Astrocyte (in vitro differentiated cells and primary cell): ENCODE measurements at places on chromosomes 16 and 17. TPM values are rescaled to one million over a fixed set of nuclear protein-coding genes. Genes with fewer than 3 reads are reported as not detected.

Gene AIPL1
- total RNA-seq = not detected in 2 replicates

Gene SLFN14
- total RNA-seq = not detected in 2 replicates

DNA sequence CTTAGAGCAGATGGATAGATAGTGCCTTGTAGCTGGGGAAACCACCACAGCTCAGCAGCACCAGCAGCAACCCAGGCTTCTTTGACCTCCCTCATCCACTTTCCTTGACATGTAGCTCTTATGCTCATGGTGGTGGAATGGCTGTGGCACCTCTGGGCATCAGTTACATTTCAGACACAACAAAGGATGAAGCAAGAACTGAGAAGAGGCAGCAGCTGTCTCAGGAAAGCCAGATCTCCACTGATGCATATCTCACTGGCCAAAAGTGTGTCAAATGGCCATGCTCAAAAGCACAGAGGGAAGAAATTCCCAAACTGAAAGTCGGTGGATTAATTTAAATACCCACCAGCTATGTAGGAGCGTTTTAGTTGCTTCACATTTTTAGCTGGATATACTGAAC, 671.4 kb upstream of the SALL1 start:
- H3K4me1 ChIP-seq = no peaks in the 10 kb centered on the region
- no peak overlapping the region for H3K27ac ChIP-seq
- no peak overlapping the region for H3K4me3 ChIP-seq
- no peaks in the 10 kb centered on the region for H3K27me3 ChIP-seq
- H3K36me3 ChIP-seq = no peaks in the 10 kb centered on the region

DNA sequence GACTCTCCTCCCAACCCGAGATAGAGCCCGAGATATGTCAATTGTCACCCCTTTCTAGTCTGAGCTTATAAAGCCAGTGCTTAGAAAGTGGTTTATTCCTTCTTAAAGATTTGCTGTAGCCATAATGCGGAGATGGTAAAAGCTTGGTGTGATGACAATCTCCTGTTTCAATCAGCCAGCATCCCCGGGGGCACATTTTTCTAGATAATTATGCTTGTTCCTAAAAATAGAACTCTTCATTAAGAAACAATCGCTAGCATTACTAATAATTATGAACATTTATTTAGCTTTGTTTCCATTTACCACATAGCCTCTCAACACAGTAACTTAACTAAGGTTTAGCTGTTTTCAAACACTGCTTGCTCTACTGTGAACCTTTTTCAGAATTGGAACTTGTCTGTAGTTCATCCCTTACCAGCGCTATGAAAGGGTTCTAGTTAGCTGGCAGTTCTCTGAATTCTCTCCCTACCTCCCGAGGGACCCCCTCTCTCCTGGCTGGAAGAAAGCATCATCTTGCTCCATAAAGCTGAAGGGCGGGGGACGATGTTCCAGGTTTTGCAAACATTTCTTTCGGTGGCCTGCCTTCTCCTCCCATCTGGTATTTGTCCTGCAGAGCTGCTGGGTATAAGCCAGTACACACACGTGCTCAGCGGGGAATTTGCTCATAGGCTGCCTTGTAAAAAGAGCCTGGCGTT, 922 bp upstream of the MRPL58 start:
- no peaks in the 10 kb centered on the region for H3K27me3 ChIP-seq
- H3K4me1 ChIP-seq = peaks cover 14% of the 10 kb centered on the region
- H3K36me3 ChIP-seq = no peaks in the 10 kb centered on the region
- H3K4me3 ChIP-seq = peak overlapping the region; percentile 86

DNA sequence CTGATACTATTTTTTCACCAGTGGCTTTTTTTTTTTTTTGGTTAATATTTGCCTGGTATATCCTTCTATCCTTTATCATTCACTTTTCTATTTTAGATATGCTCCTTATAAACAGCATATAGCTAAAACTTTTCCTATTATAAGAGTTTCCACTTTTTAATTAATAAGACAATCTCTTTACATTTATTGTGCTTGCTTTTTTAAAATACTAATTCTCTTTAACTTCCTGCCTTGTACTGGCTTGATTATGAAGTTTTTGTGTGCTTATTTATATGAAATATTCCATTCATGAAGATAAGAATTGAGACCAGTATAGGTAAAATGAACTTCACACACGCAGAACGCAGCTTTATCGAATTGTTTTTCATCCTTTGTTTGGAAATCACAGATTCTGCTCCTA, 9.0 kb upstream of the CDRT15 start:
- no peaks in the 10 kb centered on the region for H3K36me3 ChIP-seq
- H3K27me3 ChIP-seq = no peaks in the 10 kb centered on the region
- DNase-seq = no peak

Gene C1QTNF8
- total RNA-seq = not detected in 2 replicates

DNA sequence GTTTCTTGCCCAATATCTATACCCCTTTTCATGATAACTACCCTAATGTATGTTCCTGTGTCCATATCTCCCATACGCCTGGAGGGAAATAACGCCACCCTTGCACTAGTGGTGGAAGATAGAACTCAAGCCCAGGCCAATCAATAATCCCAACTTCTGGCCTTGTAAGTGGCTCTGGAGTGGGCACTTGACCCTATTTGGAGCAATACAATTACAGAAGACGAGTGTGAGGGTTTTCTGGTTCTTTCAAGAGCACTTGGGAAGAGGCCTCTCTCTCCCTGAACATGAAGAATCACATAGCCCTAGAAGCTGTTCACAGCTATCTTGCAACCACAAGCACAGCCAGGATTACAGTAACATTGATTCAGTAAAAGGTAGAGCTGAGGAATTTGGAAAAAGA, 217.9 kb downstream of the RAB11FIP4 start:
- no peak overlapping the region for H3K27ac ChIP-seq
- H3K36me3 ChIP-seq = no peaks in the 10 kb centered on the region
- no peaks in the 10 kb centered on the region for H3K27me3 ChIP-seq
- DNase-seq = peak; percentile 30

- no peak overlapping the region for H3K4me3 ChIP-seq
- DNase-seq = no peak
- H3K4me1 ChIP-seq = peaks cover 26% of the 10 kb centered on the region
- no peaks in the 10 kb centered on the region for H3K36me3 ChIP-seq
These were observed 626 bp upstream of the RAI1 start for GRCh38 chr17:17680477-17681186.

Gene MATCAP1
- 26.1 TPM in 2 replicates for total RNA-seq

- H3K4me1 ChIP-seq = no peaks in the 10 kb centered on the region
- no peak overlapping the region for H3K4me3 ChIP-seq
- H3K27ac ChIP-seq = no peak overlapping the region
- H3K27me3 ChIP-seq = no peaks in the 10 kb centered on the region
These were observed 30.1 kb downstream of the PRKCB start for GRCh38 chr16:23865853-23866252.

- peak; percentile 84 for DNase-seq
- H3K27me3 ChIP-seq = no peaks in the 10 kb centered on the region
- H3K4me3 ChIP-seq = no peak overlapping the region
- peaks cover 7% of the 10 kb centered on the region for H3K4me1 ChIP-seq
These were observed 92.3 kb downstream of the VPS53 start for GRCh38 chr17:622356-622755.

- H3K36me3 ChIP-seq = no peaks in the 10 kb centered on the region
- no peak for DNase-seq
- H3K27ac ChIP-seq = no peak overlapping the region
- no peaks in the 10 kb centered on the region for H3K27me3 ChIP-seq
- H3K4me3 ChIP-seq = peak overlapping the region; percentile 64
- H3K4me1 ChIP-seq = no peaks in the 10 kb centered on the region
These were observed 25.1 kb upstream of the SLC47A1 start for GRCh38 chr17:19508577-19508867.

GRCh38 chr17:39702901-39703893, 3.3 kb downstream of the ERBB2 start:
- no peak overlapping the region for H3K4me3 ChIP-seq
- H3K4me1 ChIP-seq = peaks cover 22% of the 10 kb centered on the region
- no peak for DNase-seq
- H3K27ac ChIP-seq = no peak overlapping the region
- H3K36me3 ChIP-seq = peaks cover 4% of the 10 kb centered on the region

Gene CLEC18A
- total RNA-seq = 3.4 and 5.7 TPM in 2 replicates

Gene RNF227
- 0.54 and 1.1 TPM in 2 replicates for total RNA-seq

Gene GDPD1
- total RNA-seq = 4.2 and 4.7 TPM in 2 replicates

GRCh38 chr17:54124456-54124855, 301.7 kb downstream of the KIF2B start:
- no peak for DNase-seq
- H3K36me3 ChIP-seq = no peaks in the 10 kb centered on the region
- H3K4me3 ChIP-seq = no peak overlapping the region

Gene SSTR5
- total RNA-seq = not detected in 2 replicates

Gene CRYM
- 0.34 and 0.50 TPM in 2 replicates for total RNA-seq

DNA sequence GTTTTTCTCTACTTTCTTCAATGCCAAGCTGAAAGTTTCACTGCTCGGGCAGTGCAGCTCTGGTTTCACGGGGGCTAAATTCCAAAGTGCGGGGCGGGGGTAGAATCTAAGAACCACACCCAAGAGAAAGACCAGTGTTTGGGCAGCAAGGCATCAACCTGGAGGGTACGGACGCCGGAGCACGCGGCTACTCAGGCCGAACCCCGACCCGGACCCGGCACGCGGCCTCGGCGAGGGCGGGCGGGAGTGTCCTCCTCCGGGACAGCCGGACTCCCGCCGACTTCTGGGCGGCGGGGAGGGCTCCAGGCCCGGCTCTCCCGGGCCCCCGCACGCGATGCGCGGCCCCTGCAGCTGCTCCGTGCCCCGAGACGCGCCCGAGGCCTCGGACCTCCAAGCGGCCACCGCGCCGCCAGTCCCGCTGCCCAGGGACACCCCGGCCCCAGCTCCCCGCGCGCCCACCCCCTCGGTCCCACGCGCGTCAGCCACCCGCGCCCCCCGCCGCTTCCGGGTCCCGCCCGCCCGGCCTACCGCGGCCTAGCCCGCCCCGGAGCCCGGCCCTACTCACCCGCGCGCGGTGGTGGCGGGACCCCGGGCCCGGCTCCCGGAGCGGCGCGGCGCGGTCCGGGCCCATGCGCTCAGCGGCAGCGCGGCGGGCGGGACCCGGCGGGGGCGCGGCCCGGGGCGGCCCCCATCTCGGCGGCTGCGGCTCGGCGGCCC, 561 bp downstream of the AXIN1 start:
- H3K36me3 ChIP-seq = no peaks in the 10 kb centered on the region
- peaks cover under 1% of the 10 kb centered on the region for H3K4me1 ChIP-seq
- peak overlapping the region; percentile 79 for H3K4me3 ChIP-seq
- no peaks in the 10 kb centered on the region for H3K27me3 ChIP-seq
- H3K27ac ChIP-seq = no peak overlapping the region

Gene C17orf78
- not detected in 2 replicates for total RNA-seq

DNA sequence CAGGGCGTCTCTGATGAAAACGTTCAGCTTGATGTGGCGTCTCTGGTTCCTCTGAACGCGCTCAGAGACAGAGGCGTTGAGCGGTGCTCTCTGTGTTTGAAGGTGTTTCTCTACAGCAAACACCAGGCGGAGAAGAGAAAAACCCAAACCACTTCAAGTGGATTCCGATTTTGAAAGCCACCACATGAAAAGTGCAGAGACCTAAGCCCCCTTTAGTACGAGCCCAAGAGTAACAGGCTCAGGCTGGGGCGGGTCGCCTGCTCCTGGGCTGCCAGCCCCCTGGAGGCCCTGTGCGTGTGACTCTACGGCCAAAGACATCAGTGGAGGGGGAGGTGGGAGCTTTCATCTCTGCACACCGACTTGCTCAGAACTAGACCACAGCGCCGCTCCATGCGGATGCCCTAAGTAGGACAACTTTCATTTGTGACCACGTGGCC, 328.4 kb downstream of the MAF start:
- DNase-seq = no peak
- H3K4me1 ChIP-seq = no peaks in the 10 kb centered on the region
- no peaks in the 10 kb centered on the region for H3K36me3 ChIP-seq

- H3K36me3 ChIP-seq = no peaks in the 10 kb centered on the region
- peaks cover 24% of the 10 kb centered on the region for H3K4me1 ChIP-seq
- H3K27me3 ChIP-seq = no peaks in the 10 kb centered on the region
These were observed 126.9 kb downstream of the ZNF778 start for GRCh38 chr16:89344458-89344834.

- no peak overlapping the region for H3K27ac ChIP-seq
- no peak overlapping the region for H3K4me3 ChIP-seq
- no peak for DNase-seq
- no peaks in the 10 kb centered on the region for H3K36me3 ChIP-seq
- no peaks in the 10 kb centered on the region for H3K4me1 ChIP-seq
These were observed 269.7 kb downstream of the CA10 start for GRCh38 chr17:51888816-51889215.

- no peak overlapping the region for H3K4me3 ChIP-seq
- no peaks in the 10 kb centered on the region for H3K36me3 ChIP-seq
- no peak for DNase-seq
- no peaks in the 10 kb centered on the region for H3K4me1 ChIP-seq
These were observed 17.0 kb upstream of the NOL11 start for GRCh38 chr17:67700725-67701119.

DNA sequence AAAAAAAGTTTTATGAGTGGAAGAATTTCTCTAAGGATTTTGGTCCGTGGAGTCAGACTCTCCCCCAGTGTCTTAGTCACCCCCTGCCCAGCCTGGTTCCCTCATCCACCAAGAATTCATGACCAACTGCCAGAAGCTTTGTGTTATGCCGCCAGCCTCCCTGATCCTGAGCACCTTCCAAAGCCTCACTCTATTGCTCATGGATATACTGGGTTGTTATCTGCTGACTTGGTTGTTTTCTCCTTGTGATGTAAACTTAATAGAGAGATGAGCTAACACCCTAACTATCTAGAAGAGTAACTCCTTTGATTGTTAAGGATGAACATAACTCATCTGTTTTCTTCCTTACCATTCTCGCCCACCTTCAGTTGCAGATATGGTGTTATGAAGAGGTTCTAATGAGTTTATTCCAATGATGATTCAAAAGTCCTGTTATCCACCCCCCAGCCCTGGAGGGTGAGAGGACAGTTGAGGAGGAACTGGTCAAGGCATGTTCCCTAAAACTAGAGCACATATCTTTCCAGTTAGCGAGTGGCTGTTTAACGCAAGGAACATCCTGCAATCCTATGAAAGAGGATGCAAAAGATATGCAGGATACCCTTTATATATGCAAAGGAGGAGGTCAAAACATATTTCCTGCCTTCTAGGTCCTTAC, 1.5 kb upstream of the PSMD3 start:
- H3K4me1 ChIP-seq = peaks cover 21% of the 10 kb centered on the region
- peak overlapping the region; percentile 71 for H3K27ac ChIP-seq
- H3K36me3 ChIP-seq = peaks cover under 1% of the 10 kb centered on the region
- peak overlapping the region; percentile 62 for H3K4me3 ChIP-seq
- H3K27me3 ChIP-seq = no peaks in the 10 kb centered on the region

- no peaks in the 10 kb centered on the region for H3K36me3 ChIP-seq
- H3K4me3 ChIP-seq = no peak overlapping the region
- DNase-seq = peak; percentile 52
- no peaks in the 10 kb centered on the region for H3K27me3 ChIP-seq
- H3K27ac ChIP-seq = peak overlapping the region; percentile 29
- peaks cover 48% of the 10 kb centered on the region for H3K4me1 ChIP-seq
These were observed 52.8 kb downstream of the TOM1L2 start for GRCh38 chr17:17919169-17920107.

Gene C16orf46
- 0.24 and 1.8 TPM in 2 replicates for total RNA-seq

GRCh38 chr16:10638101-10638500, 56.6 kb downstream of the TEKT5 start:
- H3K27ac ChIP-seq = no peak overlapping the region
- no peaks in the 10 kb centered on the region for H3K36me3 ChIP-seq
- no peak overlapping the region for H3K4me3 ChIP-seq
- H3K4me1 ChIP-seq = no peaks in the 10 kb centered on the region
- no peak for DNase-seq

Gene UMOD
- total RNA-seq = not detected in 2 replicates
